Activated CD4-positive, alpha-beta T cell treated with anti-CD3 and anti-CD28 coated beads, Interleukin-2, amount 10 ng/mL, durations not matched to agents 7 days and 5 days (primary cell): ENCODE measurements at places on chromosomes 13 and 19.

- no peaks in the 10 kb centered on the region for H3K36me3 ChIP-seq
- H3K4me3 ChIP-seq: no peak overlapping the region
- no peaks in the 10 kb centered on the region for H3K4me1 ChIP-seq
- no peak overlapping the region for H3K27ac ChIP-seq
These were observed 16.5 kb upstream of the TNFAIP8L1 start for GRCh38 chr19:4622695-4623421.

DNA sequence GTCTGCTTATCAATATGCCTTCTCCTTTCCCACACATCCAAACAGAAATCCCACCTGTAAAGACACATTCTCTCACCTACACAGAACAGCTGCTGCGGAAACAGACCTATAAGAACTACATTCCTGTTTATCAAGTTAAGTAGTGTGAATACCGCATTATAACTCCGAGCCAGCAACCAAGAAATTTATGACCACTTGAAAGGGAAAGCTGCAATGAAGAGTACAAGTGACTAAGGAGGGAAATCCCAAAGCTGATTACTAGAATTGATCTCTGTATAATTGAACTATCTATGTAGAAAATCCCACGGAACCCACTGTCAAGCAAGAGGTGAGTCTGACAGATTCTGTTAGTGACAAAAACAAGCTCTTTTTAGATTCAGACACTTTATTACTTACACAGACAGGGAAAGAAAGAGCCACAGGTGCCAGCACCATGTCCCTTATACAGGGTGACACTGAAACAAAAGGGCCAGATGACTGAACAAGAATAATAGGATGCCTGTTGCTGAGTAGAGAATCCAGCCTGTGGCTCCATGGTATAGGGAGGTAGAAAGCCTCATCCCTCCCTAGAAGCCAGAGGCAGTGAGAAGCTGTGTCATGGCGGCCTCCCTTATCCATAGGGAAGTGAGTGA, 1.6 kb upstream of the IGFL4 start:
- peaks cover 44% of the 10 kb centered on the region for H3K27me3 ChIP-seq
- no peak overlapping the region for H3K27ac ChIP-seq
- H3K4me1 ChIP-seq: no peaks in the 10 kb centered on the region

- peak overlapping the region; percentile 97 for H3K4me3 ChIP-seq
- H3K4me1 ChIP-seq: peaks cover 51% of the 10 kb centered on the region
- DNase-seq: no peak
- H3K36me3 ChIP-seq: peaks cover 56% of the 10 kb centered on the region
- H3K27me3 ChIP-seq: no peaks in the 10 kb centered on the region
These were observed 140 bp downstream of the PLEKHJ1 start for GRCh38 chr19:2236064-2236313.

GRCh38 chr19:18697680-18698079, 14.2 kb downstream of the CRTC1 start:
- H3K27me3 ChIP-seq: no peaks in the 10 kb centered on the region
- DNase-seq: no peak
- H3K4me1 ChIP-seq: peaks cover 27% of the 10 kb centered on the region

DNA sequence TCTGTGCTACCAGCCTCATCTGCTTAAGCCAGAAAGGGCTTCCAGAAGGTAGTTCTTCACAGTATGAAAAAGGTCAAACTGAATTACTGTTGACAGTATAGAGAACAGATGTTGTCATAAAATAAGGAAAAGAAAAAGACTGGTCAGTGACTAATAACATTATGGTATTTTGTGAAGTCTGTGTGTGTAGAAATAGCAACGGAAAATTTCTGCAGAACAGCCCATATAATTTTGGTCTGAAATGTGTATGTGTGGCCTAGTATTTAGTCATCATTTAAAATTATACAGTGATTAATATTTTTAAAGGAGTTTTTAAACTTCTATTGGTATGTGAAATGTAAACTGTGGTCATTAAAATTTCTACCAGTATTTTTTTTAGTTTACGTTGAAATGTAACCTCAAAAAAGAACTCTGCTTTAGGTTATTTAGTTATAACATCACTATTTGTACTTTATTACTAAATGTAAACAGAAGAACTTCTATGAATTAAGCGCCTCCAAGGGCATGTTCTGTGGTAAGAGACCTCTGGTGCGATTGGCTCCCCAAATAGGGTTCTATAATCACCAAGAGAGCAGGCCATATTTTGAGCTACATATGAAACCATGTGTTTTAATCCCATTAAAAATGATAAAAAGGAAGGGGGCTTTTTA, 3.3 kb upstream of the GPR183 start:
- no peak for DNase-seq
- peak overlapping the region; percentile 65 for H3K27ac ChIP-seq
- no peak overlapping the region for H3K4me3 ChIP-seq
- peaks cover 66% of the 10 kb centered on the region for H3K36me3 ChIP-seq

GRCh38 chr13:85186356-85187045, 612.7 kb downstream of the SLITRK6 start:
- H3K27me3 ChIP-seq: no peaks in the 10 kb centered on the region
- no peaks in the 10 kb centered on the region for H3K36me3 ChIP-seq
- no peaks in the 10 kb centered on the region for H3K4me1 ChIP-seq
- DNase-seq: no peak
- no peak overlapping the region for H3K4me3 ChIP-seq

DNA sequence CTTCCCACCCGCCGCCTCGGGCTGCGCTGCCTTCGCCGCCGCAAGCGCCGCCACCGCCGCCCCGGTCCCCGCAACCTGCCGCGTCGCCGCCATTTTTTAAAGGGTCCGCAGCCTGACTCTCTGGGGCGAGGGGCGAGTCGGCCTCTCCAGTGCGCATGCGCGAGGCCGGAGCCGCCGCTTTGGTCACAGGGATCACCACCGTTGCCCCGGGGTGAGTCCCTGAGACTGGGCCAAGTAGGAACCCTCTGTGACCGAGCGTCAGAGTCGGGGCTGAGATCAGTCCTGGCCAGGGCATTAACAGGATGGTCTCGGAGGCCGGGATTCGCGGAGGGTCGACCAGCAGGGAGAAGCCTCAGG, 42.6 kb downstream of the ZNF146 start:
- no peak overlapping the region for H3K4me3 ChIP-seq
- no peak overlapping the region for H3K27ac ChIP-seq
- H3K4me1 ChIP-seq: no peaks in the 10 kb centered on the region

DNA sequence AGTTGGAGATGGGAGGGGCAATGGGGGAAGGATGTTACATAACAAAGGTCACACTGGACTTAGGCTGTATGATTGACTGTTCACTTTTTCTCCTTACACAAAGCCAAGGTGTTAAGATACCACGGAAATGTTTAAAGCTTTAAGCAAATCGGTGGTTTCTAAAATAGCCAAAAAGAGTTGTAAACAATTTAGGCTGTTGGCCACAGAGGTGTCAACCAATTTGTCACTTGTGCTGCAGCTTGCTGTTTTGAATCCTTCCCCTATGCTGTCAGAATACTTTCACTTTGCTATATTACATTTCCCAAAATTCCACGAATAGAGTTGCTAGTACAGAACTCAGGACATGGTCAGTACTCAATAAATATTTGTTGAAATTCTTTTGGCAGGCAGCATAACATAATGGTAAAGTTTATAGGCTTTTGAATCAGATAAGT, 149.3 kb downstream of the VWA8 start:
- no peak overlapping the region for H3K27ac ChIP-seq
- no peak overlapping the region for H3K4me3 ChIP-seq
- H3K4me1 ChIP-seq: peaks cover 12% of the 10 kb centered on the region
- H3K36me3 ChIP-seq: peaks cover 51% of the 10 kb centered on the region
- H3K27me3 ChIP-seq: no peaks in the 10 kb centered on the region

DNA sequence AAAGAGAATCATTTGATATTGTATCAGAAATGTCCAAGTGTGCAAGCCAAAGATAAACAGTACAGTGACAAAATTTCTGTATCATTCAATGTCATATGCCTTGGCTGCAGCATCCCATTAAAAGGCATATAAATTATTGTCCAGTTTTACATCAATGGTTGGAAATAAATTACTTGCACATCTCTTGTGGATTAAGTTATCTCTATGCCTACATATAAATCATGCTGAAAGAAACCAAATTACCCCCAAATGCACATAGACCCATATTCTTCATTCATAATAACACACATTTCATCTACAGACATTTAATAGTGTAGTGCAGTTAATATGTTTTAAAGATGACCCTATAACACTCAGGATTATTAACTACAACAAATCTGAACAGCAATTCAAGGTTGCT, 1415.7 kb upstream of the PCDH9 start:
- H3K36me3 ChIP-seq: no peaks in the 10 kb centered on the region
- no peak for DNase-seq
- H3K27ac ChIP-seq: no peak overlapping the region
- H3K27me3 ChIP-seq: no peaks in the 10 kb centered on the region
- no peak overlapping the region for H3K4me3 ChIP-seq

GRCh38 chr13:100789481-100789880, 114.9 kb upstream of the TMTC4 start:
- H3K27me3 ChIP-seq: peaks cover 11% of the 10 kb centered on the region
- no peak overlapping the region for H3K4me3 ChIP-seq
- DNase-seq: no peak
- no peaks in the 10 kb centered on the region for H3K4me1 ChIP-seq
- no peak overlapping the region for H3K27ac ChIP-seq

DNA sequence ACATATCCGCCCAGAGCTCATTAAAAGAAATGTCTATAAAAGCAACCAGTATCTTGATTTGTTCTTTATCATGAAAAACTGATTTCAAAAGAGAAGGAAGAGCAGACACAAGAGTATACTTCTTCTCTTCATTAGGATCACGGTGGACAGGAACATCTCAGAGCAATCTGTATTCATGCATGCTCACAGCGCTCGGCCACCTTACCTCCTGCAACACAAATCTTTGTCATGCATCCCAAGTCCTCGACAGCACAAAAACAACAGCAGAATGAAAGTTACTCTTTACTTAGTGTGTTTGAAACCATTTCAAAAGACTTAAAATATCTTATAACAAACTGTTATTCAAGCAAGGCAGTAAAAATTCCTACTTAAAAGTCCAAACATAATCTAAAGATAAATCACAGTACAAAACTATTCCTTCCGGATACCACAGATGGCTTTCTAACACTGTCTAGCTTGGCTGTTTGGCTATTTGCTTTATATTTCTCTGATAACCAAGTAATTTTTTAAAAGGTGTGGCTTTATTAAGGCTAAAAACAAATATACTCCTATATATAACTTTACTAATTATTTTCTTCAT, 174.5 kb downstream of the TBC1D4 start:
- H3K4me3 ChIP-seq: no peak overlapping the region
- peaks cover 62% of the 10 kb centered on the region for H3K36me3 ChIP-seq
- no peak overlapping the region for H3K27ac ChIP-seq
- H3K27me3 ChIP-seq: no peaks in the 10 kb centered on the region

GRCh38 chr13:21079761-21080592, 18.6 kb upstream of the LATS2 start:
- H3K4me1 ChIP-seq: peaks cover 7% of the 10 kb centered on the region
- H3K27me3 ChIP-seq: peaks cover 24% of the 10 kb centered on the region
- H3K27ac ChIP-seq: no peak overlapping the region
- DNase-seq: no peak
- no peaks in the 10 kb centered on the region for H3K36me3 ChIP-seq

DNA sequence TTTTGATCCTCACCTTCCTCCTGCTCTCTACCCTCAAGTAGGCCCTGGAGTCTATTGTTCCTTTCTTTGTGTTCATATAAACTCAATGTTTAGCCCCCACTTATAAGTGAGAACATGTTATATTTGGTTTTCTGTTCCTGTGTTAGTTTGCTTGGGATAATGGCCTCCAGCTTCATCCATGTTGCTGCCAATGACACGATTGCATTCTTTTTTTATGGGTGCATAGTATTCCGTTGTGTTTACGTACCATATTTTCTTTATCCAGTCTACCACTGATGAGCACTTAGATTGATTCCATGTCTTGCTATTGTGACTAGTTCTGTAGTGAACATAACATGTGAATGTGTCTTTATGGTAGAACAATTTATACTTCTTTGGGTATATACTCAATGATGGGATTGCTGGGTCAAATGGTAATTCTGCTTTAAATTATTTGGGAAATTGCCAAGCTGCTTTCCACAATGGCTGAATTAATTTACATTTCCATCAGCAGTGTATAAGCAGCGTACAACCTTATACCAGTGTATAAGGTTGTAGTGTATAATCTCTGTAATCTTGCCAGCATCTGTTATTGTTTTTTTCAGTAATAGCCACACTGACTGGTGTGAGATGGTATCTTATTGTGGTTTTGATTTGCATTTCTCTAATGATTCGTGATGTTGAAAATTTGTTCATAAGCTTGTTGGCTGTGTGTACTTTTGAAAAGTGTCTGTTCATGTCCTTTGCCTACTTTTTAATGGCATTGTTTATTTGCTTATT, 288.9 kb downstream of the KCNRG start:
- no peaks in the 10 kb centered on the region for H3K36me3 ChIP-seq
- peaks cover 23% of the 10 kb centered on the region for H3K27me3 ChIP-seq
- no peak overlapping the region for H3K27ac ChIP-seq
- no peaks in the 10 kb centered on the region for H3K4me1 ChIP-seq
- DNase-seq: no peak
